ENCODE measurements at places on chromosomes 2 and 18.

- no peak for DNase-seq
These were observed 437.9 kb downstream of the TXNL1 start for GRCh38 chr18:56200381-56200911.

GRCh38 chr2:219076253-219076652 lies 15.5 kb upstream of the IHH start:
- DNase-seq: no peak

DNA sequence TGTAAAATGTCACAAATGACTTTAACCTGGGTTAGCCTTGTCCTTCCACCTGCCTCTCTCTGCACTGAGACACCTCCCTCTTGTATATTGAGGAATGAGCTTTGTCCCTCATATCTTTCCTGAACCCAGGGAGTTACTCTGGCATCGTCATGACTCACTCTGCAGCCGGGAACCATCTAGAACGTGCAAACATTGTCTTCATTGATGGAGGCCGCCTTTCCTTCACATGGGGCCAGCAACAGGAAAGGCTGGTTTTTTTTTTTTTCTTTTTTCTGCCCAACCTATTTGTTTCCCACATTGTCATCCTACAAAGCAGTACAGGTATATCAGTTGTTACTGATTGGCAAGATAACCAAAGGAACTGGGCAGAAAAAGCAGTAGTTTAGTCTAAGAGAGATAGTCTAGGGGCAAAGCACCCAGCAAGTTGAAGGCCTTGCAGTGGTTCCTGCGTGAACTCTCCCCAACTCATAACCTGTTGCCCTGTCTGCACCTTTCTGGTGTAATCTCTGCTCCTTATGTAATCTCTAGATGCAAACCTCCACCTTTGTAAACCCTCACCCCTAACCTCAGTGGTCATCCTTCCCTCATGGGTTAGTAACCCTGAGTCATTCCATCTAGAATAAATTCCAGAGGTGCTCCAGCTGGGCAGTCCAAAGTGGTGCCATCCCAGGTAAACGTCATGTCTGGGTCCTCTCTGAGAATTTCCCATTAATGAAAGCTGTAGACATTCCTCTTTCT lies 38.3 kb downstream of the SLC40A1 start:
- no peak for DNase-seq

DNA sequence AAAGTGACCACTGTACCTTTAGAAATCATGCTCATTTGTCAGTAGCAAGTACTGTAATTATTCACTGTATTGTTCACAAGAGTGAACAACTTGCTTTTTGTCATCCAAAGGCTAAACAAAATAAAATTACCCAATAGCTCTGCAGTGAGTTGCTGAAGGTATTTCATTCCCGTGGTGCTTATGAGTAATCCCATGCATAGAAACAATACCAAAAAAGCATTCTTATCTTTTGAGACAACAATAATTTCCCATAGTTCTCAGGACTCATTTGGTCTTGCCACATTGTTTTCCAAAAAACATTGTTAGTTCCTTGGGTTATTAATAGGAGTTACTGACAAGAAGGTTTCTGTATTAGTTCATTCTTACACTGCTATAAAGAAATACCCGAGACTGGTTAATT lies 503.2 kb upstream of the FAM98A start:
- DNase-seq: no peak

GRCh38 chr18:25164211-25164847 lies 187.6 kb downstream of the ZNF521 start:
- peak; percentile 16 for DNase-seq

- DNase-seq: no peak
These were observed 8.7 kb downstream of the PTH2R start for GRCh38 chr2:208415255-208415654.

DNA sequence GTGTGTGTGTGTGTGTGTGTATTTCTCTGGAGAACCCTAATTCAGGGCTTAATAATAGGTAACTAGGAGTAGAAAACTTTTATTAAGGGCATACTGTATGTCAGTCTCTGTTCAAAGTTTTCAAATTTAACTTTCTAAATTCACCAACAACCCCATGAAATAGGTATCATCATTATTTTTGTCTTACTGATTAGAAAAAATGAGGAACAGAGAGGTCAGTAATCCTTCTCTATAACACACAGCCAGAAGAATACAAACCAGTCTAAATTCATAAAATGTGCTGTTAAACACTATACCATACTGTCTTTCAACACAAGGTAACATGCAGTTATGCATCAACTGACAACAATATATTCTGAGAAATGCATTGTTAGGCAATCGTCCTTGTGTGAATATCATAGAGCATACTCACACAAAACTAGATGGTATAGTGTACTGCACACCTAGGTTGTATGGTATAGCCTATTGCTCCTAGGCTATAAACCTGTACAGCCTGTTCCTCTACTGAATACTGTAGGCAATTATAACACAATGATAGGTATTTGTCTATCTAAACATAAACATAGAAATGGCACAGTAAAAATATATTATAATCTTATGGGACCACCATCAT lies 143.1 kb downstream of the PTH2R start:
- DNase-seq: no peak

DNA sequence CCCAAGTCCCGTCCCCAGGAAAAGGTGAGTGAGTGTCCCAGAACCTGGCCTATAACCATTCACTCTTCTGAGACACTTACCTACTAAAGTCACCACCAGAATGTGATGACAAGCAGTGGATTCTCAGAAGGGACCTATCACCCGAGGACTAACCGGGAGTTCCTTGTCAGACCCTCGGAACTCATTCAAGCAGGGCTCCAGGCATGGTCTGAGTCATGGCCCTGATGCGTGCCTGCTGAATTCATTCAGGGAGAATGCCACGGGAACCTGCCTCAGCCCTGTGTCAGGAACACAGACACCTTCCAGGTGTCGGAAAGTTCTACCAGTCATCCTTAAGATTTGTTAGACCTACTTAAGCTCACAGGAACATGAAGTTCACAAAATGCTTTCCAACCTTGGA lies 29.8 kb downstream of the ALPK2 start:
- DNase-seq: no peak

DNA sequence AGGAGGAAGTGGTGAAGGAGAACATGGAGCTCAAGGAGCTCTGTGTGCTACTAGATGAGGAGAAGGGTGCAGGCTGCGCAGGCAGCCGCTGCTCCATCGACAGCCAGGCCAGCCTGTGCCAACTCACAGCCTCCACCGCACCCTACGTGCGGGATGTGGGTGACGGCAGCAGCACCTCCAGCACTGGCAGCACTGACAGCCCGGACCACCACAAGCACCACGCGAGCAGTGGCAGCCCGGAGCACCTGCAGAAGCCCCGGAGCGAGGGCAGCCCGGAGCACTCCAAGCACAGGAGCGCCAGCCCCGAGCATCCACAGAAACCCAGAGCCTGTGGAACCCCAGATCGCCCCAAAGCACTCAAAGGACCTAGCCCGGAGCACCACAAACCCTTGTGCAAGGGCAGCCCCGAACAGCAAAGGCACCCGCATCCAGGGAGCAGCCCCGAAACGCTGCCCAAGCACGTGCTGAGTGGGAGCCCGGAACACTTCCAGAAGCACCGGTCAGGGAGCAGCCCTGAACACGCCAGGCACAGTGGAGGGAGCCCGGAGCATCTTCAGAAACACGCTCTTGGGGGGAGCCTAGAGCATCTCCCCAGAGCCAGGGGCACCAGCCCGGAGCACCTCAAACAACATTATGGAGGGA lies 9.0 kb downstream of the CCDC85A start:
- DNase-seq: no peak

DNA sequence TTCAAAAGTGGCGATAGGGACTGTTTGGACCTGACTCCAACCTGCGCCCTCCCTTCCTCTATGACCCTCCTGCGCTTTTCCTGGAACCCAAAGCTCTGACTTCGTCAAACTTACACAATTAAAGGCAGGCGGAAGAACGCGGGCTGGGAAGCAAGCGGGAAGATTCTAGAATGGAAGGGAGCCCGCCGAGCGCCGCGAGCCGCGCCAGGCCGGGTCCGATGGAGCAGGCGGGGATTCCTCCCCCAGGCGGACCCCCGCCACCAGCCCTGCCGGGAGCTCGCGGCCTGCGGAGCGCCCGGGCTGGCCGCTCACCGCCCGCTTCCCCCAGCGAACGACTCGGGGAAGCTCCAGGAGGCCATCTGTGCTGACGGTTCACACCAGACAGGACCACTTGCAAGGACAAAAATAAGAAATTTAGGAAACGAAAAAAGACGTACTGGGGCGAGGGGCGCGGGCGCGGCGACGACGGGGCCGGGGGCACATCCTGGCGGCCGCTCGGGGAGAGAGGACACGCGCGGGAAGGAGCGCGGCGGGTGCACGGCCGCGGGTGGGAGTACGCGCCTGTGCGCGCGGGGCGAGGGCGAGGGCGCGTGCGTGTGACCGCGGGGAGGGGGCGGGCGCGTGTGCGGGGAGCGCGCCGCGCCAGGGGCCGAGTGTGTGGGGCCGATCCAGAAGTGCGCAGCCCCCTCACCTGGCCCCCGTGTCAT lies 1.1 kb upstream of the SALL3 start:
- DNase-seq: no peak

DNA sequence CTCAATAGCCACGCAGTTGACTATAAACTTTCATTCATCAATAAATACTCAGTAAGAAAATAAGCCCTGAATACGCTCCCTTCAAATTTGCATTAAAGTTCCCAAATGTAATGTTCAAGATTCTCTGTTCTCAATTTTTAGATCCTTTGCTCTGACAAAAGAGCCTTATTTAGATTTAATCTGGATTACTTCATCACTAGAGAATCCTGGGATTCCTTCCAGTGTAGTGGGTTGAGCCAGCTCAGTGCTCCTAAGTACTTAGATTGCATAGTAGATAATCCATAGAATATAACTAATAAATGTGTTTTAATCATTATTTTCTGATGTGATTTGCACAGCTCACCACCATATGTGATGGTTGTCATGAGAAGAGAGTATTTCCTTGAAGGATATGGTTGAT lies 1286.2 kb downstream of the SUCLG1 start:
- no peak for DNase-seq

DNA sequence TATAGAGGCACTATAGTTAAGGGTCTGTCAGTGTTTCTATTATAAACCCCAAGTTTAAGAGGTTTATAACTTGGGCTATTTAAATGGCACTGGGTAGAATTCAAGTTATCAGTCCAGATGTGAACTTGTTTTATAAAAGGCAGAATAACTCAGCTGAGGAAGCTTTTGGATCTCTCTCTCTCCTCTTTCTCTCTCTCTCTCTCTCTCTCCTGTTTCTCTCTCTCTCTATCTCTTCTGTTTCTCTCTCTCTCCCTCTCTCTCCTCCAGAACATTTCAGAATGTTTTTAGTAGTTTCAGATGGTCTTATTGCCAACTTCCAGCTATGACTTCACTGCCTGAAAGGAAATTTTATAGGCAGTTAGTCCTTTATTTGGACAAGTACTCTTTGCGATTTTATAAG lies 6.4 kb upstream of the BCL11A start:
- no peak for DNase-seq

DNA sequence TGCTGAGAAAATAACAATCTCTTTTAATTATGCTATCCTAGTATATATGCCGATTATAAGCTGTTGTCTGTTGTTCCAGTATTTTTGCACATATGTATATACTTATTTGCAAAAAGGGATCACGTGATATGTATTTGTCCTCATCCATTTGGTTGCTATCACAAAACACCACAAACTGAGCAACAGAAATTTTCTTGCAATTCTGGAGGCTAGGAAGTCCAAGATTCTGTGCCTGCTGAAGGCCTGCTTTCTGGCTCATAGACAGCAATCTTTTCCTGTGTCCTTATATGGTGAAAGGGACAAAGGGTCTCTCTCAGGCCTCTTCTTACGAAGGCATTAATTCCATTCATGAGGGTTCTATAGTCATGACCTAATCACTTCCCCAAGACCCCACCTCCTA lies 186.5 kb downstream of the LPIN1 start:
- no peak for DNase-seq

DNA sequence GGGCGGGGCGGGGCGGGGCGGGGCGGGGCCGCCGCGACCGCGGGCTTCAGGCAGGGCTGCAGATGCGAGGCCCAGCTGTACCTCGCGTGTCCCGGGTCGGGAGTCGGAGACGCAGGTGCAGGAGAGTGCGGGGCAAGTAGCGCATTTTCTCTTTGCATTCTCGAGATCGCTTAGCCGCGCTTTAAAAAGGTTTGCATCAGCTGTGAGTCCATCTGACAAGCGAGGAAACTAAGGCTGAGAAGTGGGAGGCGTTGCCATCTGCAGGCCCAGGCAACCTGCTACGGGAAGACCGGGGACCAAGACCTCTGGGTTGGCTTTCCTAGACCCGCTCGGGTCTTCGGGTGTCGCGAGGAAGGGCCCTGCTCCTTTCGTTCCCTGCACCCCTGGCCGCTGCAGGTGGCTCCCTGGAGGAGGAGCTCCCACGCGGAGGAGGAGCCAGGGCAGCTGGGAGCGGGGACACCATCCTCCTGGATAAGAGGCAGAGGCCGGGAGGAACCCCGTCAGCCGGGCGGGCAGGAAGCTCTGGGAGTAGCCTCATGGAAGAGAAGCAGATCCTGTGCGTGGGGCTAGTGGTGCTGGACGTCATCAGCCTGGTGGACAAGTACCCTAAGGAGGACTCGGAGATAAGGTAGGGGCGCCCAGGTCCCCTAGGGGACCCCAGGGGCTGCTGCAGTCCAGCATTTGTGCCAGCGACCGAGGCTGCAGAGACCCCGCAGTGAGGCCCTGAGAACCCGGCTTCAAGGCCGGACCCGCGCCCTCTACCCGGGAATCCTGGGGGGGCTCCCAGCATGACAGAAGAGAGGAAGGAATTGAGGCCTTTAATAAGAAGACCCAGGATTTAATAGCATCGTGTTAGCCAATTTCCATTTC lies at the start of gene KHK:
TSS of gene KHK (plus strand) at position 49 of the 870 bp plus-strand sequence. CDS start at position 537, 488 bp downstream.
- DNase-seq: peak; percentile 48

GRCh38 chr2:43085929-43086328 lies 140.5 kb downstream of the ZFP36L2 start:
- DNase-seq: no peak

DNA sequence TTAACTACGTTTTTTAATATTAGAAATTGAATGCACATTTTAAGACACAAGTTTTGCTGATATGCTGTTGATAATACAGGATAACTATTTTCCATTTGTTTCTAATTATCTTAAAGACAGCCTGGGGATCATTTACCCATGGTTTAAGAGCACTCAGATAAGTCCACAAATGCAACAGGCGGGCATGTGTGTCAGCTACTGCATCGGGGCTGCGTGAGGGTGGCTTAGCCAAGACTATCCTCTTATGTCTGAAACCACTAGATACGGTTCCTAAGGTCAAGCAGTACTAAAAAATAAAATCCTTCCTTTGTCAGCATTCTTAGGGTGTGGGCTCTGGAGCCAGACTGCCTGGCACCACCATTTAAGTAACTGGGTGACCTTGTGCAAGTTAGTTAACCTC lies 254.8 kb downstream of the SATB2 start:
- no peak for DNase-seq

DNA sequence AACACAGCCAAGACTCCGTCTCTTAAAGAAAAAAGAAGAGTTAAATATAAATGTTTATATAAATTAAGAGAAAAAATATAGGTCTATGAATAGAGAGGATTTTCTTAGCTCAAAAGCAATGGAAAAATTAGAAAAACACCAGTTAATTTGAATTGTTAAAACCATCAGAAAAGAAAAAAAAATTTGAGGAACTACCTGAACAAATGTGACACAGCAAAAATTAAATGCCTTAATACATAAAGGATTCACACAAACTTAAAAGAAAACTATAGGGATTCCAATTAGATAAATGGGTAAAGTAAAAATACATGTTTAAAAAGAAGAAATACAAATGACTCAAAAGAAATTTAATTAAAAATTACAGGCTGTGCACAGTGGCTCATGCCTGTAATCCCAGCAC lies 147.9 kb upstream of the DNMT3A start:
- no peak for DNase-seq

- no peak for DNase-seq
These were observed 196.1 kb upstream of the RBBP8 start for GRCh38 chr18:22737054-22737453.

GRCh38 chr2:162609798-162610197 lies 228.8 kb downstream of the KCNH7 start:
- no peak for DNase-seq

GRCh38 chr2:231297108-231297908 lies 98.2 kb upstream of the B3GNT7 start:
- DNase-seq: peak; percentile 78
